CD4-positive, alpha-beta T cell treated with Interleukin-4 for 4 hours (primary cell): ENCODE measurements at places on chromosomes 6 and 20.

GRCh38 chr20:51128198-51128597 lies 105.3 kb upstream of the KCNG1 start:
- no peak for DNase-seq

DNA sequence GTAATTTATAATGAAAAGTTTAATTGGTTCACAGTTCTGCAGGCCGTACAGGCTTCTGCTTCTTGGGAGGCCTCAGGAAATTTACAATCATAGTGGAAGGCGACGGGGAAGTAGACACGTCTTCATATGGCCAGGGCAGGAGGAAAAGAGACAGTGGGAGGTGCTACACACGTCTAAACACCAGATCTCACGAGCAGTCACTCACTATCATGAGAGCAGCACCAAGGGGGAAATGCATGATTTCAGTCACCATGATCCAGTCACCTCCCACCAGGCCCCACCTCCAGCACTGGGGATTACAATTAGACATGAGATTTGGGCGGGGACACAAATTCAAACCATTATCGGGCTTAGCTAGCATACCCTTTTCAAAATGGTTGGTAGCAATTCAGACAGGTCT lies 41.2 kb downstream of the EIF2S2 start:
- no peak for DNase-seq

DNA sequence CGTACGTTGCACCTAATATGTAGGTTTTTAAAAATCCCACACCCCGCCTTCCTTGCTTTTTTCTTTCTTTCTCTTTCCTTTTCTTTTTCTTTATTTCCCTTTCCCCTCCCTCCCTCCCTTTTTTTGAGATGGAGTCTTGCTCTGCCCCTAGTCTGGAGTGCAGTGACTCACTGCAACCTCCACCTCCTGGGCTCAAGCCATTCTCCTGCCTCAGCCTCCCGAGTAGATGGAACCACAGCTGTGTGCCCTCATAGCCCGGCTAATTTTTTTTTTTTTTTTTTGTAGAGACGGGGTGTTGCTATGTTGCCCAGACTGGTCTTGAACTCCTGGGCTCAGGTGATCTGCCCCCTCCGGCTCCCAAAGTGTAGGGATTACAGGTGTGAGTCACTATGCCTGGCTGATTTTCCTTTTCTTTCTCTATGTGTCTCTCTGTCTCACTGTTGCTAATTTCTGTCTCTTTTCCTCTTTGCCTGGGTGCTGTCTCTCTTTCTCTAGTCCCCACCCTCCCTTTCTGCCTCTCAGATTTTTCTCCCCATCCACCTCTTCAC lies 61.2 kb downstream of the SRC start:
- DNase-seq: no peak

- DNase-seq: no peak
These were observed 49.9 kb upstream of the PMEPA1 start for GRCh38 chr20:57759724-57760123.

- peak; percentile 58 for DNase-seq
These were observed 10.1 kb upstream of the ZNF337 start for GRCh38 chr20:25706793-25707192.

DNA sequence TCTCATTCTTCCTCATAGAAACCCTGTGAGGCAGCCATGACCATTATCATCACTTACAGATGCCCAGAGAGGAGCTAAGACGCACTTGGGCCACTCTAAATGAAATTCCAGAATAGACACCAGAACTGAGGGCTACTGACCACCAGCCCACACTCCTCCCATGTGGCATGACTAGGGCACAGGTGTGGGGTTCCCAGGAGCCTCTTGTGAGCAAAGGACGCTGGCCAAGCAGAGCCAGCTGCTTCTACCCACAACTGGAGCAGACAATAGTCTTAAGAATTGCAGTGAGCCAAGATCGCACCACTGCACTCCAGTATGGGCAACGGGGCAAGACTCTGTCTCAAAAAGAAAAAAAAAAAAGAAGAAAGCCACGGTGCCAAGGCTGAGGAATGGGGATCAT lies 10.0 kb downstream of the AHCY start:
- DNase-seq: no peak

- no peak for DNase-seq
These were observed 53.9 kb downstream of the KIZ start for GRCh38 chr20:21179757-21180156.

DNA sequence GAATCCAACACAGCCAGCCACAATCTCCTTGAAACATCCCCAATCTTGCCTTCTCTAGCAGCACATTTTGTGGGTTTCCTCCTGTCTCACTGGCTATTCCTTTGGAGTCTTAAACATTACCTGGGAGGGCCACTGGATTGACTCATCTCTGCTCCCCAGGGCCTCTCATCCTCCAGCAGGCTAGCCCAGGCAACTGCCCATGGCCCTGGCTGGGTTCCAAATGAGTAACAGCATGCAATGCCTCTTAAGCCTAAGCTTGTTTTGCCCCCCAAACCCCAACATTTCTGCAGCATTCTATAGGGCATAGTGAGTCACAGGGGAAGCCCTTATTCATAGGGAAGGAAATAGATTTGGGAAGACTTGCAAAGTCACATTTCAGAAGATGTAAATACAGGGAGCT lies 204.9 kb downstream of the FOXA2 start:
- no peak for DNase-seq

- DNase-seq: no peak
These were observed 14.5 kb downstream of the HSPA1B start for GRCh38 chr6:31842053-31842452.

DNA sequence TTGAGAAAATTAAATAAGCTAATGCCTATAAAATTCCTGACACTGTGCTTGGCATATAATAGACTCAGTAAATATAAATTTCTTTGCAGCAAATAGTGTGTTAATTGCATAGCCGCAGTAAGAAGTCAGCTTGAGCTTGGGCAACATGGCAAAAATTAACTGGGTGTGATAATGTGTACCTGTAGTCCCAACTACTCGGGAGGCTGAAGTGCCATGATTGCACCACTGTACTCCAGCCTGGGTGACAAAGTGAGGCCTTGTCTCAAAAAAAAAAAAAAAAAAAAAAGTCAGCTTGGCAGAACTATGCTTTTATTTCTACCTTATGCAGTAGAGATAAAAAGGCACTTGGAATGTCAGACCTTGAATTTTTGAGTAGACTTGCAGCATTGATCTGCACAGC lies 121.8 kb downstream of the AKAP7 start:
- DNase-seq: no peak

GRCh38 chr6:95127261-95127660 lies 450.1 kb upstream of the MANEA start:
- DNase-seq: no peak

DNA sequence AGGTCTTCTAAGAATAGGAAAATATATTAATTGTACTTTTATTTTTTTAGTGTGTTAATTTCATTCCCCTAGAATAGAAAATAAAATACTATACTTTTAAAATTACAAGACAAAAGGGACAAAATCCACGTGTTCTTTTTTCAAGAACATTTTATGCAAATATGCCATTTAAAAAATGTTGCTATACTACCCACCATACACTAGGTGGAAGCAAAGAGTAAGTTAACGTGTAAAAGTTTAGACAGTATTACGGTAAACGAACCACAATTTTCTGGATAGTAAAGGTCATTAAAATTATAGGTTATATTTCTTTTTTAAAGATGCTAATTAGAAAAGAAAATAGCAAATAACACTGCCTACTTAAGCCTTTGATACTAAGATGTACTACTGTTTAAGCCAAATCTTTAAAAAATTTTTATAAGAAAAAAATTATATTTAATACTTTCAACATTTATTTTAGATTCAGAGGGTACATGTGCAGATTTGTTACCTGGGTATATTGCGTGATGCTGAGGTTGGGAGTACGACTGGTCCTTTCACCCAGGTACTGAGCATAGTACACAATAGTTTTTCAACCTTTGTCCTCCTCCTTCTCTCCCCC lies 287.6 kb downstream of the PHF3 start:
- peak; percentile 34 for DNase-seq

DNA sequence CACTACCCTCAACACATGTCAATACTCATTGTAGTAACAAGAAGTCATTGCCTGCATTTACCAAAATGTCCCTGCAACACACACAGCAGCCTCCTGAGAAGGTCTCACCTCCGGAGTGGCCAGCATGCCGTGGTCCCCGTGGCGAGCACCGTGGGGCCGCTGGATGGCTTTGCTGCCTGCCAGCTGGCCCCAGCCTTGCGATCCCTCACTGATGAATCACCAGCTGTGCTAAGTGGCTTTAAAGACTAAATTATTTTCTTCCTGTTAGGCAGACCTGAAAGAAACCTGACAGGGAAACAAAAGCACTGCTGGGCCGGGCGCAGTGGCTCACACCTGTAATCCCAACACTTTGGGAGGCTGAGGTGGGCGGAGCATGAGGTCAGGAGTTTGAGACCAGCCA lies 306.7 kb downstream of the CDH4 start:
- no peak for DNase-seq

DNA sequence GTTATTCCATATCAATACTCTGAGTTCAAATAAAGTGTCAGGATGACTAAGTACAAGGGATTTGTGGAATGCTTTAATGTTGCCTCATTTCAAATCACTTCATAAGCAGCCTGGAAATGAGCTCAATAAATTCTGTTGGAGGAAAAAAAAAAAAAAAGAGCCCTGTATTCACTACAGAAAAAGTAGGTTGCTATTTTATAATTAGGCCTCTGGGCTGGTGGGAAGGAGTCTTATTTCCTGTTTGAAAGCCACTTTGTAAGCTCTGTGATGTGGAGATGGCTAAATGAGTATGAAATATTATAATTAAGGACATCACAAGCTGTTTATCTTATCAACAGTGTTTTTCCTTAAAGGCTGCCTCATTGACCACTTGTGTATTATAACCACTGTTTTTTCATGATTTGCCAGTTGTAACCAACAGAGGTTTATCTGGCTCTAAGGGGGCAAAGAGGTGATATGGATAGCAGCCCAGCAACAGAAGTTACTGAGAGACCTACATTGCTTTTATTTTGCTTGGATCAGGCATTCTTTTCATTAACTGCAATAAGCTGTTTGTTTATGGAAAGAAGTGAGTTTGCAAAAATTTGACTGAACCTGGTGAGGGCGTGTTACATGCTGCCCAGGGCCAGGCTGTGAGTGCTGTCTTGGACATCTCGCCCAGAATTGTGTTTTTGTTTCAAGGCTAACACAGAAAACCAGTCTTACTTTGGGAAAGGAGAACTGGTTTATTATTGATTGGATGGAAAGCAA lies 563.3 kb upstream of the MAP3K7 start:
- DNase-seq: no peak

DNA sequence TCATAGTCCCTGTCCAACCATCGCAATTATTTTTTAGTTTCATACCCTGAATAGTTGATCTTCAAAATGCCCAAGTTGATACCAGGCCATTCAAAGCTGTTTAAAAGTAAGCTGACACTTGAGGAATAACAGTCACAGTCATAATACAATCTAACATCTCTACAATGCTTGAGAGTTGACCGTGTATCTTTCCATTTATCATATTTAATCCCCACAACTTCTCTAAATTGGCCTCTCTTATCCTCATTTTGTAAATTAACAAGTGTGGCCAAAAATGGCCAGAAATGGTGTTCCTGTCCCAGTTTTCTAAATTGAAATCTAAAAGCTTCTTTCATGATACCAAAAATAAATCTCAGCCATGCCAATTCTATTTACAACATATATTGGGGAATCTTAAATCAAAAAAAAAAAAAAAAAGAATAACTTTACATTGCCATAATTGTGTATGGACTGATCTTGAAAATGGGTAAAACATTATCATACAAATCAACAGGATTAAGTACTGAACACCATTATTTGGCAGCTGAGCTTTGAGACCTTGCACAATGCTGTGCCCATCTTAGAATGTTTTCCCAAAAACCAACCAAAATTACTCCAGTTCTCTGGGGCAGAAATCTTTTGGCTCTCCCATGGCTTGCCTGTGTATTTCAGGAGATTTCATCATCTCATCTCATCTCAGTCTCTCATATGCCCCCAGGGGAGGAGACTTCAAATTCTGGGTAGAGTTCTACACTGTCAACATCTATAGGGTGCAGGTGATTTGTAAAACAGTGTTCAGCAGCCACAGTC lies 448.7 kb upstream of the JARID2 start:
- no peak for DNase-seq
